ENCODE measurements at places on chromosomes 6 and 20.

DNA sequence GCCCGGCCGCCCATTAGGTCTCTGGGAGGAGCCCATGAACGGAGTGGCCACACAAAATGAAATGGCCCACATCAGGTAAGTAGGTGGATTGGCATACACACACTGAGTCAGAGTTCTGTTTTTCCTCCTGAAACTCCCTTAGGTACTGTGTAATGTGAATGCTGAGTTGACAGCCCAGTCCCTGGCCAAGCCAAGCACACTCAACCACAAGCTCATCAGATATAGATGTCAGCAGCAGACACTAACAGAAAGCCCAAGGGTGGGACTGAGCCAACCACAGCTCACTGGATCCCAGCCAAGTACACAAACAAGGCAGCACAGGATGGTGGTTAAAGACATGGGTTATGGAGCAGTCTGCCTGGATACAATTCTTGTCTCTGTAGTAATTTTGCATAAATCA is 403.4 kb downstream of the GJA1 start:
- no peak for DNase-seq

DNA sequence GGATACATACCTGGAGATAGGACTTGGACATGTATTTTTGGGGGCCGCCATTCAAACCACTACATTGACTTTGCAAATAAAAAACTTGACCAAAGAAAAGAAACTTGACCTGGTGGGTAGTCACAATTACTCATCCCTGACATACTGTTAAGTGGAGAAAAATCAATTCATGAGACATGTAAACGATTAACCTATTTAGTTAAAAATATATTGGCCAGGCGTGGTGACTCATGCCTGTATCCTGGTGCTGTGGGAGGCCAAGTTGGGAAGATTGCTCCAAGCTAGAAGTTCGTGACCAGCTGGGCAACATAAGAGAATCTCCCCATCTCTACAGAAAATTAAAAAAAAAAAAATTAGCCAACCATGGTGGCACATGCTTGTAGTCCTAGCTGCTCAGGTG is 2.5 kb upstream of the SRSF12 start:
- no peak for DNase-seq

- no peak for DNase-seq
These were observed 15.1 kb downstream of the SOX4 start for GRCh38 chr6:21608601-21609000.

DNA sequence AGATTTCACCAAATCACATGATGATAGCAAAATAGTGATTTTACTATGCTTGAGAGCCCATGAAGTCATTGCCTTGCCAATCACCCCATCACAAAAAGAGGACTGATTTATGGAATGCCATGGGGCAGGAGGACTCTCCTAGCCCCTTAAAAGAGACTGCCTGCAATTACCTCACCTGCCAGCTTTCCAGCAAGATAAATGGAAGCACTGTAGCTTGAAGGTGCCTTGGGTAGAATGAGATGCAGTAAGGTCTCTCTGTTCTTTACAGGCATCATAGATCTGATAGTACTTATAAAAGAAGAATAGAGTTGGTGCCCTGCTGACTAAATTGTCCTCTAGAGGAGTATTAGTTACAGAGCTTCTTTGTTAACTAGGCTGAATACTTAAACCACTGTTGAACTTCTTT is 242.3 kb downstream of the TMEM242 start:
- DNase-seq = no peak

DNA sequence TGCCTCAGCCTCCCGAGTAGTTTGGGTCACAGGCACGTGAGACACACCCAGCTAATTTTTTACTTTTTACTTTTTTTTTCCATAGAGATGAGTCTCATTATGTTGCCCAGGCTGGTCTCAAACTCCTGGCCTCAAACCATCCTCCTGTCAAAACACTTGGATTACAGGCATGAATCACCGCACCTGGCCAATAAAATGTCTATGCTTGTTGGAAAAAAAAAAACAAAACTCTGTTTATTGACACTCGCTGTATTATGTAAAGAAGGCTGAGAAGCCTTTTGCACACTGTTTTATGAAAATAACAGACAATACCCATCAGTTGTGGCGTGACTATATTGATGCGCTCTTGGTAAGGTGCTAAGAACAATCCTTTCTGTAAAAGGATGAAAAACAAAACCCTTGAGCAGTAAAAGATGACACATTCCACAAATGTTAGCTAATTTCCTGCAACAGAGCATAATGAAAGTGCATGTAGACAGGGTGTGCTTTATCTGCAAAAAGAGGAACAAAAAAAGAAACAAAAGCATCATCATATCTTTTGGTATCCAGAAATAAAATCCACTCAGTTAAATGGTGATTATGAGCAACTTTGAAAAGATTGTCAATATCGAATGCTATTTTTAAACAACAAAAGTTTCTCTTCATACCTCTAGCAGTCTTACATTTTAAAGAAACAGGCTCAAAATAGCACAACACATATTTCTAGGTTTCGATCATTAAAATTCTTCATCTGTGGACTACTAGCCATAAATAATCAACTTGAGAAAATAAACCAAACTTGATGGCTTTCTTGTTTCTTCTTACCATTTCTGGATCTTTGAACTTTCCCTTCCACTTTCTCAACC is 108.3 kb upstream of the PHACTR1 start:
- DNase-seq = no peak
